Nucleus accumbens (tissue), 56 donors: ENCODE measurements at places on chromosomes 12 and 14.

DNA sequence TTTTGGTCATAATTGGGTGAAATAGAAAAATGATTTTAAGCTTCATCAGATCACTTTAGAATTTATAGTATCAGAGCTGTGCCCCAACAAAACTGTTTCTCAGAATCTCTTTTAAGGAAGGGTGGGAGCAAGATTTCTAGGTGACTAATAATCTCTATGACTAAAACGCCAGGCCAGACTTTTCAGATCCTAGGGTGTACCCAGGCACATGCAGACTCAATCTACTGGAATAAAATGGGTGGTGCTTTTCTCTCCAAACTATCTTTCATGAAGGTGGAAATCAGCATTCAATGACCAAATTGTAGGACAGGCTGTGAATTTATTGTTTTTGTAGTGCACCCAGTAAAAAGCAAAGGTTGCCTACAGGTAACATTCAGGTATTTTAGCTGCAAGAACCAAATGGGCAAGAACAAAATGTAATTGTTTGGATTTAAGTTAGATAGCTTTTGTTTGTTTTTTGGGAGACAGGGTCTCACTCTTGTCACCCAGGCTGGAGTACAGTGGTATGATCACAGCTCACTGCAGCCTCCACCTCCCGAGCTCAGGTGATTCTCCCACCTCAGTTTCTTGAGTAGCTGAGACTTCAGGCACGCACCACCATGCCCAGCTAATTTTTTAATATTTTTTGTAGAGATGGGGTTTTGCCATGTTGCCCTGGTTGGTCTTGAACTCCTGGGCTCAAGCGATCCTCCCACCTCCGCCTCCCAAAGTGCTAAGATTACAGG, 49.5 kb downstream of the PPP2R5C start:
- no peak for DNase-seq

DNA sequence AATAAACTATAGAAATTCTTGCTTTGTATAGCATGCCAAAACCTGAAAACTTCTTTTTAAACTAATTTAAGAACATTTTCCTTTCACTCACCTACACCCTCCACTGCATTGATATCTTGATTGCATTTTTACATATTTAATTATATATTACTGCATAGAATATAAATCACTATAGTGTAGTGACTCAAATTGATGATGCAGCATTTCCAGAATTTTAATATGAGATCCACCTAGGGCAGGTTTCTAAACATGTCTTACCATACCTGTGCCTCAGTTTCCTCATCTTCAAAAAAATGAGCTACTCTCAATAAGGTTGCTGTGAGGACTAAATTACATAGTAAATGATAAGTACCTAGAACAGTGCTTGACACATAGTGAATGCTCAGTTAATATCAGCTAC, 881.5 kb downstream of the RPS29 start:
- no peak for DNase-seq

GRCh38 chr14:67653651-67654280, 20.7 kb downstream of the VTI1B start:
- DNase-seq = no peak

- DNase-seq = no peak
Measured at GRCh38 chr14:31312934-31313333, 105.3 kb upstream of the HECTD1 start.

DNA sequence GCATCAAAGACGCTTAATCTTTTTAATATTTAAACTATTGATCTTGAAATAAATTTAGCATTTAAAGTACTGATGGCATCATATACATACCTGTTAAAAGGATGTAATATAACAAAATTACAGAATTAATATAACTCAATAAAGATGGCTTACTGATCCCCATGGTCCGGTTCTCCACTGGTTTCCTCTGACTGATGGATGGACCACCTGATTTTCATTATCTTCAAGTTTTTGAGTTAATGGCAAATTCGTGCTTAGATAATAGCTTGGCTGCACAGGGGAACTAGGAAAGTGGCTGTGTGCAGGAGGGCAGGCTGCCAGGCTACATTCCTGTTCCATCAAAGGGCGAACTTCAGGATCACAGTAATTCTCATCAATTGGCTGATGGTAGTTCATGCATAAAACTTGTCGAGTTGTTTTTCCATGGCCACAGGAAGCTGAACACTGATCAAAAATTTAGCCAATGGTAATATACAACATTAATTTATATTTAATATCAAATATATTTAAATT, 123.9 kb downstream of the ADAMTS20 start:
- no peak for DNase-seq

DNA sequence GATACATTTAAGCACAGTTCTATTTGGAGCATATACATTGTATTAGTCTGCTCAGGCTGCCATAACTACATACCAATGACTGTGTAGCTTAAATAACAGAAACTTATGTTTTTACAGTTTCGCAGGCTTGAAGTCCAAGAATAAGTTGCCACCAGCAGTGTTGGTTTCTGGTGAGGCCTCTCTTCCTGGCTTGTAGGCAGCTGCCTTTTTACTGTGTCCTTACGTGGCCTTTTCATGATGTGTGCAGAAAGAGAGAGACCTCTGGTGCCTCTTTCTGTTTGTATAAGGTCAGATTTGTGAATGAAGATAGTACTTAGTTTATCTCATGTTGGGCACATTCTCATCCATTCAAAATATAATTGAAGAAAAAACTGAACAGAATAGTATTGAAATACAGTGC, 636.6 kb downstream of the FLRT2 start:
- DNase-seq = no peak
